ENCODE measurements at places on chromosomes 12 and 14.

- no peak for DNase-seq
Observed at GRCh38 chr12:117235261-117235660, 45.0 kb upstream of the FBXO21 start.

DNA sequence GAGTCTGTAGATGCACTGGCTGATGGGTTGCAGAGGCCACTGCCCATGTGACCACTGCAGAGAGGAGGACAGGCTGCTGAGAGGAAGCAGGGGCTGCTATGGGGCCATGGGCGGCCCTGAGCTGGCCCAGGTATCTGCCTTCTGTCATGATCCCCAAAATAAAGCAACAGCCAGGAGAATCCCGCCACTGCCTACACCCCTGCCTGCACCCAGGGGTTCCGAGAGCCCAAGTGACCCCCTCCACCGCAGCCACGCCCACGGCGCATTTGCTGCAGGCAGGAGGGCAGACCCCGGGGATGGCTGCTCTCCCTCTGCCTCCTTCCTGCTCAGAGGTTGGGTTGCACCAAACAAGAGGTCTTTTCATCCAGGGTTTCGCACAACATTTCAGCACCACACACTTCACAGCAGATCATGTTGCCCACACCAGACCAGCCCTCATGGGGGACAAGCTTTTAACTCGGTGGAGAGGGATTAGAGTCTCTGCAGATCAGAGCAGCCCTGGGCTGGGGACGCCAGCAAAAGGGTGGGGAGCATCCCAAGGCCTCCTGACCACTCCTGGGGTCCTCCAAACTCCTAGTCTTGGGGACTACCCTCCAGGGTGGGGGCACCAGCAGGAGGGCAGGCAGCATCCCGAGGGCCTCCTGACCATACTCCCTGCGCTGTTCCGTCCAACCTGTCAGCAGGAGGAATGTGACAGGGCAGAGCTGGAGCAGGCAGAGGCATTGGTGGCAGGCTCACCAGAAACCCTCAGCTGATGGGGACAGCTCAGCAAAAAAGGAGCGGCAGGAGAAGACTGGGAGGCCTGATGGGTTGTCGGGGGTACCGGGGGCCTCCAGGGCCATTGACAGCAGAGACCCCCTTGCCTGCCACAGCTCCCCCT lies 14.1 kb downstream of the CCDC85C start:
- DNase-seq, result peak; percentile 39

GRCh38 chr14:20499881-20500280 lies 5.5 kb upstream of the RNASE10 start:
- DNase-seq, result no peak

DNA sequence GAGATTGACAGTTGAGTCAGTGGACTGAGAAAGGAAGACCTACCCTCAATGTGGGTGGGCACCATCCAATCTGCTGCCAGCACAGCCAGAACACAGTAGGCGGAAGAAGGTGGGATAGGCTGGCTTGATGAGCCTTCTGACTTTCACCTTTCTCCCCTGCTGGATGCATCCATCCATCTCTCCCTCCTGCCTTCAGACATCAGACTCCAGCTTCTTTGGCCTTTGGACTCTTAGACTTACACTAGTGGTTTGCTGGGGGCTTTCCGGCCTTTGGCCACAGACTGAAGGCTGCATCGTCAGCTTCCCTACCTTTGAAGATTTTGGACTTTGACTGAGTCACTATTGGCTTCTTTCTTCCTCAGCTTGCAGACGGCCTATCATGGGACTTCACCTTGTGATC lies 456.5 kb upstream of the MIS18BP1 start:
- no peak for DNase-seq

DNA sequence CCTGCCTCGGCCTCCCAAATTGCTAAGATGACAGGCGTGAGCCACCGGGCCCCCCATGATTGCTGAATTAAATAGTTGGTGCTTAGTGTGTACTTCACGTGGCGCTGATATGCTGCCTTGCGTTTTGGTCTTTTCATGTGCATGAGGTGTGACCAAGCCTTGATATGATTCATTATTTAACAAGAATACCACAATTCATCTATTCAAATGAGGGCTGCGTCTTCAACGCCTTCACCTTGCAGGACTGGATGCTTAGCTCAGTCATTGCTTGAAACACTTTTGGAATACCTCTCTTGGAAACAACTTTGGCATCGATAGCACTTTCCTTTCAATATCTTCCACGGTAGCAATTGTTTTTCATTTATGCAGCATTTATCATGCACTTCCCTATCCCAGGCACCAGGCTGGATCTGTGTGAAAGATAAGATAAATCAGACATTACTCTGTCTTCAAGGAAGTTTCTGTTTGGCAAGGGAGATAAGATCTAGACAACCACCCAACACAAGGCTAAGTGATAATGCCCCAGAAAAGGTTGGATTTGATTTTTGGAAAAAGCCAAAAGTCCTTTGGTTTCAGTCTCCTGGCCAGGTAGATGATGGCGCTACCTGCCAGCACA lies 1.3 kb upstream of the TEAD4 start:
- DNase-seq, result no peak

- DNase-seq, result no peak
Observed at GRCh38 chr12:54383041-54383609, 1.4 kb downstream of the ZNF385A start.

DNA sequence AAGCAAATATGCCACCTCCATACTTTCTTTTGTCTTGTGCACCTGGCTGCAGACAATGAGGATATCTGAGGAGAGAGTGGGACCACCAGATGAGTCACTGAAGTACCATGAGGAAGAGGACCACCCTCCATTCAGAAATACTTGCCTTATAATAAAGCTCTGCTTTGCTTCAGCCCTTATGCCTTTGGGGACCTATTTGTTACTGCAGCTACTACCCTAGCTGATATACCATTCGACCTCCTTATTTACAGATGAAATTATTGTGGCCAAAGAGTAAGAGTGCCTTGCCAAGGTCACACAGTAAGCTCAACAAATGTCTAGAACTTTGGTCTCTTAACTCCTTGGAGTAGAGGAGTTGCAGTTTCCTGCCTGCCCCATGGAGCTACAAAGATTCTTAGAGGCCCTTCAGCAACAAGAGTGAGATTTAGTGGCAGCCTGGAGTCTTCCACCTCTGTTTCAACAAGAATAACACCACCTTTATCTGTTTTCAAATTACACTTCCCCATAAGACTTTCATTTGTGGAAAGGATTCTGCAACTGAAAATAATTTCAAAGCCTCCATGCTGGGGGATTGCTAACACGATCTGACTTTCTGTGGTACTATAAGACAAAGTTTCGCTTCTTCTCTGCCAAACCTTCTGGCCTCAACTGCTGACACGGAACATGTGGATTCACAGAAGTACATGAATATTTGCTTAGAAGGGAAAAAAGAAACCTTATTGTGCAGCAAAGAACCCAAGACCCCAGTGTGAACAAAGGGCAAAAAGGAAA lies 3.6 kb downstream of the CMKLR1 start:
- no peak for DNase-seq

GRCh38 chr12:18101043-18101442 lies 11.1 kb upstream of the RERGL start:
- no peak for DNase-seq

DNA sequence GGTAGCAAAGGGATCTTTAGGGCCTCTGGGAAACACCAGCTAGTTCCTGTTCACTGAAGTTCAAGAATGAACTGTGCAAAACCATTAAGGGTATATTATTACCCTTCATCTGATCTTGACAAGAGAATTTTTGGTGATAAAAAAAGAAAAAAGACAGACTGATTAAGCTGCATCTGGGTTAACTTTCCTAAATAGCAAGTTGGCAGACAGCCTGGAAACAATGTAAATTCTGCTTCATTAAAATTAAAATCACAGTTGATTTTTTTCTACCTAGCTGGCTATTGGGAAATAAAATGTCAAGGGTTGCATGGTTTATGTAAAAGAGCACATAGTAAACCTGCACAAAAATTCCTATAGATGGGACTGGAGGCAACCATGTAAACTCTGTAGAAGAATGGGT lies 126.6 kb upstream of the PRKD1 start:
- DNase-seq, result no peak

GRCh38 chr14:55192054-55192621 lies 753 bp upstream of the DLGAP5 start:
- DNase-seq, result no peak

DNA sequence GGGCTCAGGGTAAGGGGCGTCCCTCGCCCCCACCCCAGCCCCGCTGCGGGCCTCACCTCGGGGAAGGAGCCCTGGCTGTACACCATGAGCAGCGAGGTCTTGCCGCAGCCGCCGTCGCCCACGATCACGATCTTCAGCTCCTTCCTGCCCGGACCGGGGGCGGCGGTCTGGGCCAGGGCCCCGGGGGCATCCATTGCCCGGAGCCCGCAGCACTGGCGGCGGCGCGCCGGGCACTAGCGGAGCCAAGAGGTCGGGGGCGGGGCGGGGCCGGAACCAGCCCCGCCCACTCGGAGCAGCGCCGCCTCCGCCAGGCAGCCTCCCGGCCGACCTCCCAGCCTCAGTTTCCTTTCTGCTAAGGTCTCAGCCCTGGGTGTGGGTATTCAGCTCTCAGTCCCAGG lies at the start of gene RHOF:
Gene RHOF (minus strand): TSS at position 249 of the 398 bp plus-strand sequence. CDS start 55 bp downstream, at position 194.
- no peak for DNase-seq

DNA sequence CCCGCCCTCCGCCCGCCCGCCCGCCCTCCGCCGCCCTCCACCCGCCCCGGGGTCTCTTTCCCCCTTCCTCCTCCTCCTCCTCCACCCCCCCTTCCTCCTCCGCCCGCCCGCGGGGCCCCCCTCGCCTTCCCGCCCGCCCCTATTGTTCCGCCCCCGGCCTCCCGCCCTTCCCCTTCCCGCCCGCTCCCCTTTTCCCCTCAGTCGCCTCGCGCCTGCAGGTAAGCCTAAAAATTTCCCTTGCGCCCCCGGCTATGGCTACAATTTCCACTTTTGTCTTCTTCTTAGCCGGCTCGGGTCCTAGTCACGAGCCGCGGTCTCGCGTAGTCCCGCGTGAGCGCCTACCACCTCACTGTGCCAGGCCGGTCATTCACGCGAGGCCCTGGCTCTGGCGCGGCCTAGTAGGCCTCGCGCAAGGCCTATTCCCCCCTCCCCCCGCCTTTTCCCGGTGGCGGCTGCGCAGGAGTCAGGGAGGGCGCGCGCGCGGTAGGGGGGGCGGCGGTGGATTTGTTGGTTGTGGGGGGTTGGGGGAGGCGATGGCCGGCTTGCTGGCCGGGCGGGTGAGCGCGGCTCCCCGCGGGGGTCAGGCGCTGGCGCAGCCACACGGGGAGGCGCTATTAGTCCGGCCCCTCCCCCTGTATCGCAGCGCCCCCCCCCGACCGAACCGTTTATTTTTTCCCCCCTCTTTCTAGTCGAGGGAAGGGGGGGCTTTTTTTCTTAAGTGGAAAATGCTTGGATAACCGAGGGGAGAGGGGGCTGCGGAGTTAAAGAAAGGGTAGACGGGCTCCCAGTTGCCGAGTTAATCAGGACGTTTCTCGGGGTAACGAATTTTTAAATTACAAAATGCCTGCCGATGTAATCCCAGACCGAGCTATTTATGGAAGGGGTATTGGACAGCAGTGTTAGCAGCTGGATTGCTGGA lies 516 bp downstream of the PCBP2 start:
- peak; percentile 89 for DNase-seq

DNA sequence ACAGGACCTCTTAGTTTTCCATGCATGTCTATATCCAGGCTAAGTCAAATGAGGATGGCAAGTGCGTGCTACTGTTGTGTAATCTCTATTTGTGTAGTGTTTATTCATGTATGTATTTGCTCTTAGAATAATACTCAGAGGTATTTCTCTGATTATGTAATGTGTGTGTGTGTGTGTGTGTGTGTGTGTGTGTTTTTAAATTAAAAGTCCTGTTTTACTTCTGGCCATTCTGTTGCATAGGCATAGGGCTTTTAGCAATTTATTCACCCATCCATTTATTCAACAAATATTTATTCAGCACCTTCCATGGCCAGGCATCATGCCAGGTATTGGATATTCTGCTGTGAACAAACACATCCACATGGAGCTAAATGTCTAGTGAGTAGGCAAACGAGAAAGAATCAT lies 63.5 kb downstream of the PELI2 start:
- DNase-seq, result no peak

- DNase-seq, result no peak
Observed at GRCh38 chr14:98578204-98578603, 693.8 kb downstream of the BCL11B start.

DNA sequence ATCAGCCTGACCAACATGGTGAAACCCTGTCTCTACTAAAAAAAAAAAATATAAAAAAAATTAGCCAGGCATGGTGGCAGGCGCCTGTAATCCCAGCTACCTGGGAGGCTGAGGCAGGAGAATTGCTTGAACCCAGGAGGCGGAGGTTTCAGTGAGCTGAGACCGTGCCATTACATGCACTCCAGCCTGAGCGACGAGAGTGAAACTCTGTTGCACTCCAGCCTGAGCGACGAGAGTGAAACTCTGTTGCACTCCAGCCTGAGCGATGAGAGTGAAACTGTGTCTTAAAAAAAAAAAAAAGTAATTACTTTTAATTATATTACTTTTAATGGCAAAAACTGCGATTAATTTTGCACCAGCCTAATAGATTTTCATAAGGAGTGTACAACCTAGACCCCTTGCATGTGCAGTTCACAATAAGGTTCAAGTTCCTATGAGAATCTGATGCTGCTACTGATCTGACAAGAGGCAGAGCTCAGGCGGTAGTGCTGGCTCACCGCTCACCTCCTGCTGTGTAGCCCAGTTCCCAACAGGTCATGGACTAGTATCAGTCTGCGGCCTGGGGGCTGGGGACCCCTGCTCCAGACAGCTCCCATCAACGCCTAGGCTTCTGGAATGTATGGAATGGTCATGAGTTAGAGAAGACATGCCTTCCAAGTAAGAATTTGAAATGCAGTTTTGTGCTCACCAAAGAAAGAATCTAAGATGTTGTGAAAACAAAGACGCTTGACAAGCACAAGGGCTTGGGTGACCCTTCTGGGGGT lies 10.1 kb downstream of the LTB4R start:
- no peak for DNase-seq

DNA sequence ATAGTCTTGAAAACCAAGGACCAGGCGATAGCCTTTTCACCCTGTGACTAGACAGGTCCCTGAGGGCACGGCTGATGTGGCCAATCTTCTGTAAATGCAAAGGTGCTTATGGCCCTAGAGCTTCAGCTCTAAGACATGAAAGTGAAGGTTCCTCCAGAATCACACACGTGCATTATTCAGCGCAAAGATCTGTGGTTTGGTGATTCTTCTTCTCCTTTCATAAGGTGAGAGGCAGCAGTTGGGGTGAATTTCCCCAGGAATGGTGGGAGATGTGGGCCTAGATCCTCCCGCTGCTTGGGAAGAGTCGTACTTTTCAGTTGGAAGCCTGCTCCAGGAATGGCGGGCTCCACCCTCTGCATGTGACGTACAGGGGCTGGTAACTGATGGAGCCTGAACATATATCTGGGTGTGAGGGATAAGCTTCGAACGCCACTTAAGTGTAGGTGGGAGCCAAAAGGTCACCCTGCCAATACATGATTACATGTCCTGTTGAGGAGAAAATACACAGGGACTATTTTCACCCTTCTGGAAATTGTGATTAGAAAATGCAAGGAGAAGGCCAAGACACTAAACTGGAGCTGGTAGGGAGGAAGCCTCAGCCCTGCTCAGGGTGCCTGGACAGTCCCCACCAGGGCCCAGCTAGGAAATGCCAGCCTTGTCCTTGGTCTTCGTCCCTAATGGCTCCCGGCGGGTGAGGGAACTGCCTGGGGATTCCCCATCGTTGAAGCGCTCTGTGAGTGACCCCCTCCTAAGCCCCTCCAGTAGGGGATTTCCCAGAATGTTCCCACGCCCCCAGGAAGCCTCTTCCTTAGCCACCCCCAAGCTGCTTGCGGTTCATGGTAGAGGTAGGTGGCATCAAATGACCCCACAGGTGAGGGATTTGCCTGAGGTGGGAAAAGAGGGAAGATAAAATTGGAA lies 17.6 kb downstream of the BATF start:
- DNase-seq, result no peak

GRCh38 chr12:2449586-2449985 lies 345.2 kb upstream of the FKBP4 start:
- no peak for DNase-seq

All from retina (tissue), 1 donor.